ENCODE measurements at places on chromosomes 4 and X.
A peak's percentile ranks its signal among the peaks of the same experiment; 100 is the strongest.

DNA sequence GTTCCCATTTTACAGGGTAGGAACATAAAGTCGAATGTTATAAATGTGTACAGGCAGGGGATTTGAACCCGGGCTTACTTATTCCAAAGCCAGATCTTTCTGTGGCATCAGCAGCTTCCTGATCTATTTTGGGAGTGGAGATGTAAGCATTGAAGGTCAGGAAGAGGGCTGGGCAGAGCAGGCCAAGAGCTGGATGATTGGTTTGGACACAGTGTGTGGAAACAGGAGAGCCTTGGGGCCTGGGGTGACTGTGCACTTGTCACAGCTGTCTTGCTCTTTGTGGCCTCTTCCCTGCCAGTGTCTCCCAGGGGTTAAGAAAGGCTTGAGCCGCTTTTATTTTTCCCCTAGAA, 127.9 kb upstream of the ENPP6 start:
- DNase-seq = peak; percentile 25

- DNase-seq = no peak
Observed at GRCh38 chr4:87521319-87521718, 7.9 kb downstream of the SPARCL1 start.

GRCh38 chrX:13360146-13360545, 40.3 kb upstream of the ATXN3L start:
- DNase-seq = no peak

- DNase-seq = no peak
Observed at GRCh38 chrX:8044947-8045346, 117.7 kb upstream of the PNPLA4 start.

- no peak for DNase-seq
Observed at GRCh38 chrX:1493877-1494510, 41.3 kb upstream of the ASMTL start.

DNA sequence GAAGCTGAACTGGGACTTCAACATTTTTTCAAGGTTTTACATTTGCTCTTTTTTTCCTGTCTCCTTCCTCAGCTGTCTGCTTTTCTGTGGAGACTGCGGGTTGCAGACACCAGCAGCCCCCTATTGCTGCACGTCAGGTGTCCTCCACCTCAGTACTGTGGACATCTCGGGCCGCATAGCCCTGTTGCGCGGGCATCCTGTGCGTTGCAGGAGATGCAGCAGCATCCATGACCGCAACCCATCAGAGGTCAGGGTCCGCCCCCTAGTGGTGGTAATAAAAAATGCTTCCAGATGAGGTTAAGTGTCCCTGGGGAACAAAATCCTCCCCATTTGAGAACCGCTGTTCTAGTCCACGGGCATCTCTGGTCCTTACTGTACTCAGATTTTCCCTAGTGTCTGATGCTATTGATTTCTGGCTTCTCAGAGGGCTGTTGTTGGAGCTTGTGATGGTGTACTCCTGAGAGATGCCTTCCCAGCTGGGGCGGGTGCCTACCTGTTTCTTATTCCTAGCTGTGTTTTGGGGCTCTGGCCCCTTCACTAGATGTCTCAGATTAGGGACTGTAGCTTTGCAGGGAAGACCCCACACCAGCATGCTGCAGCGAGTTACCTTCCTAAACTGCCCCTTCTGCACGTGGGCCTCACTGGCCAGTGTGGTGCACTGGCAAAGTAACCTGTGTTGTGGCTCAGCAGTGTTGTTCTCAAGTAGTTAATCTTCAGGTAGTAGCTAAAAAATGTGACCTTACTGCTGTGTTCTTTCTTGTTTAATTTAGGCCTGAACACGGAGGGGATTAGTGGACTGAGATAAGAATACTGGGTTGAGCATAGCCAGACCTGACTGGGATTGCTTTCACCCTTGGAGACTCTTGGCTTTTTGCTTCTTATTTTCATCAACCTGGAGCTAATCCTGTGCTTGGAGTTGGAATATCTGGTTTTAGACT, 28.2 kb downstream of the NSD2 start:
- DNase-seq = peak; percentile 68

DNA sequence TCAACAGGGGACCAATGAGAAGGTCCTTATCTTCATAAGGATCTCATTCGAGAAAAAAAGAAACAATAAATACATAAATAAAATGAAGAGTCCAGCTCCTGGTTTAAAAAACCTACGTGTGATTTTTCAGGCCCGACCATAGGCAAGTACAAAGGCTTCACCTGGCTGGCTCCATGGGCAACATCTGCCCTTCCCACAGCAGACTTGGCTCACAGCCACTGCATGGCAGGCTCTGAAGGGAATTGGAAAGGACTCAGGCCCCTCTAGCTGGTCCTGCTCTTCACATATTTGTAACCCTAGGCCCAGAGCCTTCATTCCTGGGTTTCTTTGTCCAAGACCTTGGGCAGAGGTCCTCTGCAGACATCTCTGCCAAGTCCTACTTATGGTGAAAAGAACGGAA, 228.1 kb downstream of the QDPR start:
- peak; percentile 63 for DNase-seq

GRCh38 chr4:38788317-38788716, 5.5 kb upstream of the TLR10 start:
- no peak for DNase-seq

DNA sequence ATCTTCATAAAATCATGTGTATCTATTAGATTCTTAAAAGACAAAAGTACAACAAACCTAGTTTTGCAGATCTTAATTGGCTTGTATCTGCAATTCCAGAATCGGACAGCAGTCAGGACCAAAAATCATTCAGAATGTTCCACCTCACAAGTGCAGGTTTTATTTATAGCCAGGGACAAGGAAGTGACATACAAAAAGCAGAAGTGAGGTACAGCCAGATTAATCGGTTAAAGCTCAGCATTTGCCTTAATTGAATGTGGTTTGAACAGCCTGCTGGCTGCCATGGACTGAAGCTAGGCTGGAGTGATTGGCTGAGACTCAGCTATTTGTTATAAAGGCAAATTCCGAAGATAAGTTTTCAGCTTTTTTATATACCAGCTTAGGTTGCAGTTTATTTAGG, 932.6 kb downstream of the C4orf33 start:
- DNase-seq = no peak

DNA sequence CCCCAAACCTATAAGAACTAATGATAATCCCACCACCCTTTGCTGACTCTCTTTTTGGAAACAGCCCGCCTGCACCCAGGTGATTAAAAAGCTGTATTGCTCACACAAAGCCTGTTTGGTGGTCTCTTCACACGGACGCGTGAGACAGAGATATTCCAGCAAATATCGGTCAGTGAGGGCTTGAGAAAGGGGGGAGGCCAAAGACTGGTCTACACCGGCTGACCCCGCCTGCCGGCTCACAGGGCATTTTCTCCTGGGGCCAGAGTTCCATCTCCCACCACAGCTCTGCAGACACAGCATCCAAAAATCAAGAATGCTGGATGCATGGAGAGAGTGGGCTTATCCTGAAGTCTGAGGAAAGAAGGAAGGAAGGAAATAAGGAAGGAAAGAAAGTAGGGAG, 176.0 kb downstream of the SHOX start:
- DNase-seq = no peak

- no peak for DNase-seq
Observed at GRCh38 chr4:31175242-31175910, 455.2 kb downstream of the PCDH7 start.

GRCh38 chrX:106891762-106892460, 11.2 kb downstream of the RIPPLY1 start:
- no peak for DNase-seq

DNA sequence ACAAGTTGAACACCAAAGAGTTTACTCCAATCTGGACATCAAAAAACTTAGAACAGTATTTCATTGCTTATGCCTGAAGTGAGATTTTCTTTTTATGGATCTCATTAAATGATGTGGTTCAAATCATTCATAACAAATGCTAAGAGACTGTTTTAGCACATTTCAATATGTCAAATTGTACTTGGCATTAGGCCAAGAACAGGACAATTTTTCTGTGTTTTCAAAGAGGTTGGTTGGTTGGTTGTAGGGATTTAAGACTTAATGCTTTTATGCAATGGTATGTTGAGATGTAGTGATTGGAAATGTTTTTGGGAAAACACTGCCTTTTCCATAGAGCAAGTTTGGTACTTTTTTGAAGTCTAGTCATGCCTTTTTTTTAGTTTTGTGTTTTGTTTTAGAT, 510.4 kb downstream of the ZNF674 start:
- no peak for DNase-seq

DNA sequence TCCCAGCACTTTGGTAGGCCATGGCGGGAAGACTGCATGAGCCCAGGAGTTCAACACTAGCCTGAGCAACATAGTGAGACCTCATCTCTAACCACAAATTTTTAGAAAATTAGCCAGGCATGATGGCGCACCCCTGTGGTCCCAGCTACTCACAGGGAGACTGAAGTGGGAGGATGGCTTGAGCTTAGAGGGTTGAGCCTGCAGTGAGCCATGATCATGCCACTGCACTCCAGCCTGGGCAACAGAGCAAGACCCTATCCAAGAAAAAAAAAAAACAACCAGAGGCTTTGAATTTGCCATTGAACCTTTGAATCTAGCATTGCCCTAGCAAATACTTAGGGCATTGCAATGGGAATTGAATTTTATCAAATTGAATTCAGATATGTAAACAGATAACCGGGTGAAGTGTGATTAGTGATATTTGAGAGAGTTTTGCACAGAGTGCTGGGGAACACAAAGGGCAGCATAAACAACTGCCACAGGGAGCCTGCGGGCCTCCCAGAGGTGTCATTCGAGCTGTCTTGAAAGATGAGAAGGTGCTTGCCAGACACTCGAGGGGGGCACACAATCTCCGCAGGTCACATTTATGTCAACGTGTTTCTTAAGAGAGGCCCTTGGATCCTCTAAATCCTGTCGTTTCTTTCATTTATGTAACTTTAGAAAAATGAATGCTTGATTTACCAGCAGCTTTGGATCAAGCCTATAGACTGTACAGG, 200.3 kb downstream of the AASDH start:
- DNase-seq = no peak

DNA sequence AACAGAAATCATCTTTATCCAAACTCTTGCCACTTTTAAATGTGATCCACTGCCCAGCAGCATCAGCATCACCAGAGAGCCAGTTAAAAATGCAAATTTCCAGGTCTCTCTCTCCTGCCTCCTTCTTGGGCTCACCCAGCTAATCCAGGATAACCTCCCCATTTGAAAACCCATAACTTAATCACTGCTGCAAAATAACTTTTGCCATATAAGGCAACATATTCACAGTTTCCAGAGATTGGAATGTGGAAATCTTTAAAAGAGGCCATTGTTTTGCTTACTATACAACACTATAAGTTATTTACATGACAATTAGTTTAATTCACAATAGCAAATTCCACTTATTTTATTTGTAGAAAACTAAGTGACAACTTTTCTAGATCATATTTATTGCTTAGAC, 4.8 kb upstream of the EXOSC9 start:
- DNase-seq = no peak

- DNase-seq = no peak
Observed at GRCh38 chr4:24625091-24625490, 40.7 kb upstream of the DHX15 start.

- DNase-seq = no peak
Observed at GRCh38 chr4:8023696-8024033, 84.0 kb upstream of the AFAP1 start.

GRCh38 chr4:1191621-1192020, 19.2 kb upstream of the SPON2 start:
- no peak for DNase-seq

- no peak for DNase-seq
Observed at GRCh38 chr4:147843162-147843561, 111.3 kb downstream of the ARHGAP10 start.

DNA sequence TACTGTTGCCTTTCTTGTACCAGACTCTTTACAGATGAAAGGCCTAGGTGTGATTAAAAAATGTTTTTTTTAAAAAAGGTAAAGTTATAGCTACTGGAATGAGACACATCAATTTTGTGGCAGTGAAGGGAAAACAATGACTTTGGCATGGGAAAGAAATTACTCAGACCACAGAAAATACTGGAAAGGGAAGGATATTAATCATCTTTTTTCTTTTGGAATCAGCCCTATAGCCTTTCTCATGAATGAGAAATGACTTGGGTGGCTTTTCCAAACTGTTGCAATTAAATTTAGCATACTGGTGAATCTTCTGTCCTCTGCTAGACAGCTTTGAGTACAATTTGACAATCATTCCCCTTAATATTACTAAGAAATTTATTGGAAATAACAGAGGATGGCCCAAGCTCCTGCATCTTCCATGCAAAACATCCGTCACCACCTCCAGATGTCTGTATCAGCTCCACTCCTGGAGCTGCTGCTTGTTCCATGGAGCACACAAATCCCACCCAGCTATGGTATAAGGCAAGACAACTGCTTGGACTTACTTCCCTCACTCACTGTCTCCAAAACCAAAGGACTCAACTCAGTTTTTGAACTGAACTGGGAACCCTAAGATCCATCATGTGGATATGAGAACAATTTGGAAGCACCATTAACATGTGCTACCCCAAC, 97.6 kb upstream of the ARSJ start:
- no peak for DNase-seq

- no peak for DNase-seq
Observed at GRCh38 chr4:102316585-102316984, 28.7 kb downstream of the SLC39A8 start.

DNA sequence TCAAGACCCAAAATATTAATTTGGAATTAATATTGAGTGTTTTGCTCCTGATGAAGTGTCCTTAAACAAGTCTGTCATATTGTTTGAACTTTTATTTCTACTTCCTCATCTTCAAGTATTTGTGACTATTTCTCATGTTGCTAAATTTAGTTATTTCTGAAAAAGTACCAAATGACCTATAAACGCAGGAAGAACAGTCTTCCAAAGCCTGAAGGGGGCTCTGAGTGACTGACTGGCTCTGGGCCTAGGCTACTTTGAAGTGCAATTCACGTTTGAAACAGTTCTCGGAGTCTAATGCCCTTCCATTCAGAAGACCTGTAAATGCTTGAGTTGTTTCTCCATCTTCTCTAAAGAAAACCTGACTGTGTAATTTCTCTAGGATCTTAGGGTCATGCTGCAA, 26.5 kb downstream of the GALNT7 start:
- DNase-seq = peak; percentile 66

- no peak for DNase-seq
Observed at GRCh38 chrX:68847172-68847571, 18.4 kb downstream of the EFNB1 start.

- DNase-seq = no peak
Observed at GRCh38 chr4:148778980-148779675, 336.9 kb upstream of the NR3C2 start.

DNA sequence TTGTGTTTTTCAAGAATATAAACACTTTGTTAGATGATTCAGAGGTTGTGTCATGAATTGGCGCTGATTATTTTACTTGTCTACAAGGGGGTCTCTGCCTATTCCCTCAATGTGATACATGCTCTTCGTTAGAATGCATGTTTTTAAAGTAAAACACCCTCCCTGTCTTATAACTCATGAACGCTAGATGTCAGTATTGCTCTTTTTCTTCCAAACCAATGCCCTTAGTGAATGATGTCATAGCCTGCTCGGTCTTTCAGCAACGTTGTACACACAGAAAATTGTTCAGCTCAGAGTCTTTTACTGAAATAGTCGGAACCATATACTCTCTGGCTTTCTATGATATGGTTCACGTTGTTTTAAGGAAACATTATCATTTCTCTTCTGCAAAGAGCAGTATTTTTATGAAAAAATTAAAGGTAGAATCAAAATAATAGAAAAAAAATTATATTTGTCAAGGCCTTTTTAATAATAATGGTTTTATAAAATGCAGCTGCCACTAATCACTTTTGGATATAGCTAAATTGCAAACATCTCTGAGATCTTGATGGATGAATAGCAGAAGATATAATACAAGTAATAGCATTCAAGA, 292.9 kb downstream of the TLL1 start:
- peak; percentile 4 for DNase-seq

GRCh38 chr4:161813889-161814288, 349.9 kb downstream of the FSTL5 start:
- no peak for DNase-seq

GRCh38 chr4:104616401-104616820, 121.7 kb upstream of the CXXC4 start:
- DNase-seq = peak; percentile 68

Measured in thyroid gland (tissue), 4 donors.